ENCODE measurements at places on chromosomes 4 and X. TPM values are rescaled to one million over a fixed set of nuclear protein-coding genes. Genes with fewer than 3 reads are reported as not detected.
A peak's percentile ranks its signal among the peaks of the same experiment; 100 is the strongest.

PCYT1B gene
- 5.1 TPM for total RNA-seq

- no peak for DNase-seq
Measured at GRCh38 chr4:58807843-58808615, 1697.8 kb upstream of the IGFBP7 start.

DNA sequence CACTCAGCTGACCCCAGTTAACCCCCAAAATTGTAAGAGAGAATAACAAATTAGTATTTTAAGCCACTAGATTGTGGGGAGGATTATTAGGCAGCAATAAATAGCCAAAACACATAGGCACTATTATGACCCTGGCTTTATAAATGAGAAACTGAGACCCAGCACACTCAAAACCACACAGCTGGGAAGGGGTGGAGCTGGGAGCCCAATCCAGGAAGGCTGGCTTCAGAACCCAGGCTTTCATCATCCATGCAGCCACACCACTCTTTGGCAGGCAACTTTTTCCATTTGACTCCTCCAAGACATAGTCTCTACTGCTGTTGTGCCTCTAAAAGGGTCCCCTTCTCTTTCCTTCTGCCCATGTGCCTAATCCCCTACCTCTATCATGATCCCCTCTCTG lies 253.8 kb downstream of the DHX15 start:
- DNase-seq, result no peak

- DNase-seq, result no peak
Measured at GRCh38 chr4:150518559-150518958, 63.4 kb upstream of the MAB21L2 start.

HSD17B13 gene
- 1.9 TPM for total RNA-seq

RRH gene
- total RNA-seq, result not detected

GRCh38 chr4:1031956-1032795 lies 20.8 kb downstream of the FGFRL1 start:
- DNase-seq, result no peak

DNA sequence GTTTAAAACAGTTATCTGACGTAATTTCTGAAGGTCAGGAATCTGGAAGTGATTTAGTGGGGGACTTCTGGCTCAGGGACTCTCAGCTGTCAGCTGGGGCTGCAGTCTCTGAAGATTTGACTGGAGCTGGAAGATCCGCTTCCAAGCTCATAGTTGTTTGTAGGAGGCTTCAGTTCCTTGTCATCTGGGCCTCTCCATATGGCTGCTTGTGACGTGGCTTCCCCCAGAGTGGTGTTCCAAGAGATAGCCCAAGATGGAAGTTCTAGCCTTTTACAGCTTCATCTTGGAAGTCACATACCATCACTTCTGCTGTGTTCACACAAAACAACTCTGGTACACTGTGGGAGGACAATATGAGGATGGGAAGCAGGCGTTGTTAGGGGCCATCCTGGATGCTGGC lies 2.1 kb downstream of the MPC1L start:
- no peak for DNase-seq

LIMCH1 gene
- total RNA-seq, result 144 TPM

CDK16 gene
- 36.4 TPM for total RNA-seq

CXCL10 gene
- total RNA-seq, result not detected

DNA sequence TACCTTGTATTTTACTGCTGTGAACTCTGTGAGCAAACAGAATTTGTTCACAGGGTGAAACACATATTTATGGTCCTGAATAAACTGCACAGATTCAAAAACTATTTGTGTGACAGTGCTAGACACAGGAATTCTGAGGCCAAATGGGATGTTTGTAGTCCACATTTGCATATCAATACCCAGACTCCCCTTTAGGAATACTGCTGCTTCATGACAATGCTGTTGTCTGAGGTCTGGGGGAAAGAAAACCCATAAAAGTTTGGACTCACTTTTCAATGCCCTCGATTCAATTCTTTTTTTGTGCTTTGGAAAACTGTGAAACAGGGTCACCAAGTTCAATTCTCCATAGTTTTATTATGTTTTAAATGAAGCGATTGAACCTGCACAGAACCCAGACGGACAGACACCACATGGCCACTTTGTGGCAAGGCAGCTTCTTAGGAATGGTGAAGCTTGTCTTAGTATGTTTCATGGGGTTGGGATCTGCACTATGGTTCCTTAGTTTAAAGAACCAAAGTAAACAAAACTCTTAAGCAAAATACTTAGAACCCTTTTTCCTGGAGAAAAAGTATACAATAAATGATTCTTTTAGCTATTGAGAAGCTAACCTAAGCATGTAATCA lies 92.3 kb upstream of the MAD2L1 start:
- no peak for DNase-seq

GRCh38 chr4:1599491-1600210 lies 84.5 kb downstream of the FAM53A start:
- DNase-seq, result no peak

DNA sequence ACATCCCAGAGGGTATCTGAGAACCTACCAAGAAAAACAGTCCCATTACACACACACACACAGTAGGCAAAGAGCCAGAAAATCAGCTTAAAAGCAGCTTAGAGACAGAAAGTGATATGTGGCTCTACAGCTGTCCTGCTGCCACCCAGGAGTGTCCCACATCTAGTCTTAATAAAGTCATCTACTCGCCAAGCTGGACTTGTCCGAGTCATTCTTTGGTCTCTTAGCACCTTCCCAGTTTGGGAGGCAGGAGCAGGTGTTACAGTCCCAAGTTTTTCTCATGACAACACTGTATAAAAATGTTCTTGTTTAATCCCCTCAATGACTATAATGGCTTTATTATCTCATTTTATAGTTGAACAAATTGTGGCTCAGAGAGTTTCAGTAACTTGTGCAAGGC lies 252.5 kb upstream of the CASK start:
- DNase-seq, result no peak

DNA sequence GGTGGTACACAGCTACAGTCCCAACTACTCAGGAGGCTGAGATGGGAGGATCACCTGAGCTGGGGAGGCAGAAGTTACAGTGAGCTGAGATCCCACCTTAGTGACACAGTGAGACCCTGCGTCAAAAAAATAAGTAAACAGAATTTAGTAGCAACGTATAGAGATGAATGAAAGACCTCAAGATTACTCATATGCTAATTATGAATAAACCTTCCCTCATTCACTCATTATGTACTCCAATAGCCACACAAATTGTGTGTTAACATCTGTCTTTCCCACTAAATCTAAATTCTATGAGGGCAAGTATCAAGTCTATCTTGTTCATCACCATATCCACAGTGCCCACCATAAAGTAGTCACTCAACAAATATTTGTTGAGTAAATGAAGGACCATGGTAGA lies 111.5 kb downstream of the LRBA start:
- no peak for DNase-seq

GRCh38 chrX:11375614-11376119 lies 82.5 kb downstream of the AMELX start:
- DNase-seq, result no peak

DNA sequence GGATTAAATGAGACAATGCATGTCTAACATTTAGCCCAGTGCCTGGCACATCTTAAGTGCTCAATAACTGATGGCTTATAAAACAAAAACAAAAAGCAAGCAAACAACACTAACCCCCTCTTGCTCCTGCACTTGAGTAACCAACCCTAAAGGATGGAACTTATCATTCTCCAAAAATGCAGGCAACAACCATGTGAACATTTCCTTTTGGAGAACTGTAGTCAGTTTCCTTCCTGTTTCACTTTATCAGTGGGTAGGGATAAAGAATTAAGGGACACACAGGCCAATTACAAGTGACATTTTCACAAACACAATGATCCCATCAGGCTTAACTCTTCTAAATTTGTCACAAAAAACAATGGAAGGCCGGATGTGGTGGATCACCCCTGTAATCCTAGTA lies 30.4 kb downstream of the RPS3A start:
- no peak for DNase-seq

DNA sequence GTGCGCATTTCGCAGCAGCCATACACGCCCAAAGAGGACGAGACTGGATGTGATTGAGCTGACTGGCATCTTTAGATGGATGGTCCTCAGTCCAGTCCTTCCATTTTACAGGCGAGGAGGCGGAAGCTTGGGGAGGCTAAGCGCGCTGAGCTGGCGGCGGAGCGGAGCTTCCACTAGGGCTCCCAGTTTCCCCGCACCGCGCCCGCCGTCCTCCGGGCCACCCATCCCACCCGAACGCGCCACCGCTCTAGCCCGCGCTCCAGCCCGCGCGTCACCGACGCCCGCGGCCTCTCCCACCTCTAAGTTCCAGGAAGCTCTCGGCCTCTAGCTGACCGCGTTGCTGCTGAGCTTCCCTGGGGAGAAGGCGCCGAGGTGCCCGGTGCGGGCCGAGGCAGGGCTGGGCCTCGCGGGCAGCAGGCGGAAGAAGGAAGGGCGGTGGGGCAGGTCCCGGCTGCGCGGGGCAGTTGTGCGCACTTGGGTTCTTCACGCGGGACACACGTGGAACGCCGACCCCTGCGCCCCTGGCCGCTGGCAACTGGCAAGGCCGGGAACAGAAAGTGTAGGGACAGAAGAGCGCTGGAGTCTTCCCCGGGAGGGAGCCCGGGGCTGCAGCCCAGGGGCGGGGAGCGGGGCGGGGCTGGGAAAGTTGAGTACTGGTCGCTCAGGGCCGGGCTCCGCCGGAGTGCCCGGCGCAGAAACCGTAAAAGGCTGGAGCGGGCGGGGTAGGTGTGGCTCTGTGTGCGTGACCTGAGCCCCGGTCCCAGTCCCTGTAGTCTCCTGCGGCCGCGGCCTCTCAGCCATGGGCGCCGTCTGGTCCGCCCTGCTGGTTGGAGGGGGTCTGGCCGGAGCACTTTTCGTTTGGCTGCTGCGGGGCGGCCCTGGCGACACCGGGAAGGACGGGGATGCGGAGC lies at the start of gene STBD1:
Gene STBD1, plus strand, starts transcription at position 763 of the 911 bp plus-strand sequence. Its CDS starts 37 bp downstream, at position 800.
- peak; percentile 88 for DNase-seq

DNA sequence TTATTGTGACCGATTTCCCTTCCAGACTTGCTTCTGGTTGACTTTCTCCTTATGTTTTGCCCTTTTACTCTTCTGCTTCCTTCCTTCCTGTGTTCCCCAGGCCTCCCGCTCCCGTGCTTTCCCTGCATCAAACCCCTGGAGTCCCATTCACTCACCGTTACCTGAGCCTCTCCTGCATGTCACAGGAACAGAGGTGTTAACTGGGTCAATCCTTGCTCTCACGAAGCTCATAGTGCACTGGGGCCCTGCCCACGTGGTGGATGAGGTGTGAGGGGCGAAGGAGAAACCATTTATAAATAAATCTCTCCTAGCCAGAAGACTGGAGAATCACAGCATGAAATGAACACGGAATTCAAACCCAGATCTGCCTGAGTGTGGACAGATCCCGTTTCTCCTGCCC lies 83.1 kb upstream of the MSX1 start:
- DNase-seq, result no peak

GRCh38 chr4:168667921-168668320 lies 171.1 kb downstream of the PALLD start:
- DNase-seq, result no peak

- peak; percentile 29 for DNase-seq
Measured at GRCh38 chrX:105190252-105190853, 30.1 kb downstream of the TEX13A start.

GRCh38 chr4:187276736-187277408 lies 553.2 kb upstream of the FAT1 start:
- DNase-seq, result no peak

DNA sequence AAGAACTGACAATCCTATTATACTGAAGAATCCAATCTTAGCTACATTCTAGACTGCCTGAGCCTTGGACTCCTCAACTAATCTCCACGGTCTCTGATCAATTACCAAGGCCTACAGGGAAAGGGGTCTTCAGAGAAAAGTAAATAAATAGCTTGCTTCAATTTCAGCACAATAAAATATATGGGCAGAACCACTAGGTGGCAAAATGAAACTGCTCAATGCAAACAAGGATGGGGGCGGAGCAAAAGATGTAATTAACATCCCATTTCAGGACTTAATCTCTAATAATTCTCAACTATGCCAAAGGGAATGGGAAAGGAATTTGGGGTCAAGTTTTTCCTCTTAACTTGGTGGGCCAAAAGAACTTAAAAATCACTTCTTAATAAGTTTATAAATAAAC lies 78.4 kb upstream of the MAP3K15 start:
- DNase-seq, result peak; percentile 19

- DNase-seq, result no peak
Measured at GRCh38 chrX:66634272-66634671, 4.6 kb downstream of the EDA2R start.

GRCh38 chrX:105461016-105461415 lies 240.5 kb upstream of the TEX13A start:
- DNase-seq, result no peak

- no peak for DNase-seq
Measured at GRCh38 chrX:66051980-66052379, 12.1 kb upstream of the VSIG4 start.
